ENCODE measurements at places on chromosomes 2 and 18.

DNA sequence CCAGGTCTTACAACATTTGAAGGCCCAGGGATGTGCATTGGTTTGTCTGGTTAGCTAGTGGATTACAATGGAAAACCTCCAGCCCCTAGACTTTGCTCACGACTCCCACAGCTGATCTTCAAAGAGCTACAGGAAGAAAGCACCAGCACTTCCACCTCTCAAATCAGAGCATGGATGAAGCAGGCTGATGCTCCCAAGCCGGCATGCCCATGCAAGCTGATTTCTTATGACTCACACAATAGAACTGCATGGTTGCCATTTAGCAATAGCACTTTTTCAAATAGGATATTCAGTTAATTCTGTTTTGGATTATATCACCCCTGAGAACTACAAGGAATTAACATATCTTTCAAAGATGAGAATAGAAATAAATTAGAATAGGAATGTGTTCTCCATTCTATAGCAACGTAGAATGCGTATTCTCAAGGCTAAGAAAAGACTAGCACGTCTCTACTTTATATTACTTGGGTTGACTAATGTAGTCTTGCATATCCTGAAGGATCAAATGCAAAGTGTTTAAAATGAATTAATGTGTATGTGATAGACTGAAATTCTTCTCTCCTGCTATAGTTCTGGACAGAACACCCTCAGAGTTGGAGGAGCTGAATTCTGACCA, 292.4 kb downstream of the TRIB2 start:
- DNase-seq, result peak; percentile 58

DNA sequence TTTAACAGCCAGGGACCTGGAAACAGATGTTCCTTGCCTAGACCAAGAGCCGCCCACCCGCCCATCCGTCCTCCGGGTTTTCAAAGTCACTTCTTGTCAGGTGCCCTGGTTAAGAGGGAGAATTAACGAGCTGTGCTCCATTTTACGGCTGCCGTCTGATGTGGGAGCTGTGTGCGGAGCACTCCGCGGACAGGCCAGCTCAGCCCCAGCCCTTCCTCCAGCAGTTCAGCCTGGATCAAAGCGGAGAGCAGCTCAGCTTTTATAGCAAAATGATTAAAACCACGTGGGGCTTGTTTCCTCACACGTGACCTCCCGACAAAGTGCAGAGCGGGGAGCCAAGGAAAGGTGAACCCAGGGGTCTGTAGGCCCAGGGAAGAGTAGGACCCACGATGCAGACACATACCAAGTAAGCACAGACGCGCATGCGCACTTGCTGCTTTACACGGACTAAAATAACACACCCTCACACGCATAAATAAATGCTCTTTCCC, 46.1 kb upstream of the PKDCC start:
- DNase-seq, result no peak

GRCh38 chr2:64768491-64769005, 114.8 kb upstream of the SERTAD2 start:
- no peak for DNase-seq

- no peak for DNase-seq
Measured at GRCh38 chr18:49015886-49016647, 65.3 kb upstream of the SMAD7 start.

GRCh38 chr18:58867281-58867961, 2.7 kb downstream of the ZNF532 start:
- no peak for DNase-seq

DNA sequence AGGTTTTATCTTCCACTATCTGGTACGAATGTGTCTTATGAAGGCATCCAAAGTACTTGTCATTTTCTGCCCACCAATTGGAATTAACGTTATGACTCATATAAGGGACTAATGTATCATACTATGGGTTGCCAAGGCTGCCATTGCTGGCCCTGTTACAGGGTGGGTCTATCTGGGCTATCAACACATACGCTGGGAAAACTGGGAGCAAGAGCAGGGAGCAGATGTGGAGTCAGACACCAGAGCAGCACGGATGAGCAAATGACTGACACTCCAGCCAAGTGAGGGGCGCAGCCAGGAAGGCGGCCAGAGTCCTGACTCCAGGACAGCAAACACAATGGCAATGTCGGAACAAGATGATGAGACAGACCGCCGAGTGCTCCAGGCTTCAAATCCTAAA, 145.9 kb downstream of the COPS8 start:
- DNase-seq, result no peak

- DNase-seq, result no peak
Measured at GRCh38 chr2:194587739-194588270, 1069.2 kb upstream of the SLC39A10 start.

GRCh38 chr2:37367984-37368383, 23.6 kb downstream of the QPCT start:
- DNase-seq, result no peak

GRCh38 chr18:9901377-9901776, 12.4 kb upstream of the VAPA start:
- DNase-seq, result no peak

DNA sequence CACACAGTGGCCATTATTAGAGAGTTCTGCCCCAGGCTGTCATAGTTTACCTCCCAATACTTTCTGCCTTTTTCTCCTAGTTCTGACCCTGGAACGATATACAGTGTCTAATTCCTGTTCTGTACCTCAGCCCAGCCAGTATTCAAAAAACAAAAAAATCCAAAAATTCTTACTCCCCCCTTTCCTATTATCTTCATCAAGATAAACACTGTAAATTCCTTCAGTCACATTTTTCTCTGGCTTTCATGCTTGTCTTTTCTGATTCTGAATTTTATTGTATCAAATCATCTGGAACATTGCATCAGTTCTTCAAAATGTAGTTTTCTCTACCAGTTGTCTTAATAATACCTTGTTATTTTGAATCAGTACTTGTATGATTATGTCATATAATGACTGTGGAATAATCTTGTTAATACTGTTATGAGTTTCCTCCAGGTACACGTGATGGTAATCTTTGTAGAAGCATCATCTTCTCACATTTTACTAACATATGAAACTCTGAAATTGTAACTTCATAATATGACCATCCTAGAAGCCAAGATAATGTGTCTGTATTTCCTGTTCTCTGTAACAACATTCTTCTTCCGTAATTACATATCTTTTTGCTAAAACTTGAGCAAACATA, 79.0 kb upstream of the NOSTRIN start:
- DNase-seq, result no peak

GRCh38 chr18:51897884-51898283, 442.1 kb upstream of the DCC start:
- DNase-seq, result no peak

DNA sequence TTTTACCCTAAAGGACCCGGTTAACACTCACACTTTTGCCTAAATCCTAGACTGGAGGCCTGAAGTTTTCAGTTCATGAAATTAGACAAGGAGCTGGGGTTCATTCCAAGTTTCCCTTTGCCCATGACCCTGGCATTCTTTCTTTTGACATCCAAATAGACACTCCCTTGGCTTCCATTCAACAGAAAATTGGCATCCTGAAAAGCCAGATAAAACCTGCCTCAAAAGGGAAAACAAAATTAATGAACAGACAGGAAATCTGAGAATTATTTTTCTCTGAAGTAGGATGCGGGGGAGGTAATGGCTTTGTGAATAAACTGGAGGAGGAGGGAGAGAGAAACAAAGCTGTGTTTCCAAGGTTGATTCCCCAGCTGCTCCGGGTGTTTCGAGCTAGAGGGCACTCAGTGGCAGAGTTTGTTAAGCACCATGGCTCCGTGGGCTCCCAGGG, 41.0 kb downstream of the SPP2 start:
- peak; percentile 64 for DNase-seq

DNA sequence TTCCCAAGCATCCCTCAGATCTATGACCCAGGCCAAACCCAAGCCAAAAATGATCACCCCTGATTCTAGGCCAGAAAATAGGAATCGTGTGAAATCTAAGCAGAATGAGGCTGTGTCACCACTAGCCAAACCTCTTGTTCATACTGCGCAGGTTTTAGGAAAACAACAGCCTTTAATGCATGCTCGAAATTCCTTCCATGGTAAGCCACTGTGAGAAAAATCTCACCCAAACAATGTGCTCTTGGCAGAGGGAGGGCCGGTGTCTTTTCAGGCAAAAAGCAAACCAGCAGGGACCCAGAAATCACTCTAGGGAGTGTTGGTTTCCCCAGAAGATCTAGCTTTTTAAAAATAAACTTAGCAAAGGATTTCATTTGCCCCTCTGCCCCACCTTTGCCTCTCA, 71.2 kb upstream of the FOSL2 start:
- DNase-seq, result no peak

- no peak for DNase-seq
Measured at GRCh38 chr2:100876231-100876860, 56.4 kb downstream of the NPAS2 start.

All from A673 (cell line).